Neural progenitor cell (in vitro differentiated cells): ENCODE measurements at places on chromosomes 5 and 9. TPM values are rescaled to one million over a fixed set of nuclear protein-coding genes. Genes with fewer than 3 reads are reported as not detected.

The PAIP1 gene
- 151 and 213 TPM in 2 replicates for total RNA-seq

The CDX1 gene
- total RNA-seq, result not detected in 2 replicates

The NR5A1 gene
- 1.0 and 3.3 TPM in 2 replicates for total RNA-seq

The CAVIN4 gene
- 6.1 and 8.8 TPM in 2 replicates for total RNA-seq

The CEL gene
- 1.0 and 2.2 TPM in 2 replicates for total RNA-seq

The PCDHGB6 gene
- total RNA-seq, result 13.2 and 22.1 TPM in 2 replicates

The PCDHB14 gene
- total RNA-seq, result 7.2 and 7.4 TPM in 2 replicates

The CDC25C gene
- 45.8 and 48.6 TPM in 2 replicates for total RNA-seq

The SLC4A9 gene
- total RNA-seq, result not detected in 2 replicates

The MYMK gene
- total RNA-seq, result not detected in 2 replicates

The TMEM215 gene
- not detected in 2 replicates for total RNA-seq

The SPINK9 gene
- total RNA-seq, result not detected in 2 replicates

DNA sequence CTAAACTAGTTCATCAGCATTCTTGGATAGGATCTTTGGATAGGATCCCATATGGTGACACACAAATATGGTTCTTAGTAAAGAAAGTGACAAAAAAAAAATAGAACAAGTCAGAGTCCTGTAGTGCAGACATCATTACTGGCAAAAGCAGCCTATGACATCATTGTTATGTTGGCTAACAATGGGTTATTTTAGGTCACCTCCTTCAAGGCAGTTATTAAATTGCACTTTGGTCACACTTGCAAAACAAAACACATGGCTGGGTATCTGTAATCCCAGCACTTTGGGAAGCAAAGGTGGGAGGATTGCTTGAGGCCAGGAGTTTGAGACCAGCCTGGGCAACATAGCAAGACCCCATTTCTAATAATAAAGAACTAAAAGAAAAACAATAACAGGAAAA lies 185.9 kb downstream of the KIAA0825 start:
- DNase-seq, result no peak

DNA sequence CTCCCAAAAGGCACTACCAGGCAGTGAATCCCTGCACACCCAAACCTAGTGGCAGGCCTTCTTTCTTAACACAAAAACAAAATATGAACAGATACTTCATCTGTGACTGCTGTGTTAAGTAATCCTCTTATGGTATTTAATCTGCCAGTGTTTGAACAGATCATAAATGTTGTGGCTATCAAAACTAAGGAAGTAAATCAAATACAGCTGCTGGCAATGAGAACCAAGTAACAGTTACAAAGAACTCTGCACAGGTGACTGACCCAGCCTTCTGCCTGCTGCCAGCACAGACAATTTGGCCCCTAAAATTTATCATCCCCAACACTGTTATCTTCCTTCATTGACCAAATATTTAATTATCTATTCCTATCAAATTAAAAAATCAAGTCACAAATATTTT lies 78.0 kb downstream of the GNAQ start:
- no peak for DNase-seq

GRCh38 chr5:148393390-148393741 lies 9.6 kb downstream of the FBXO38 start:
- DNase-seq, result peak; percentile 30

- no peak for DNase-seq
These were observed 59.5 kb downstream of the PIK3R1 start for GRCh38 chr5:68274847-68275651.

- DNase-seq, result peak; percentile 85
These were observed 7.7 kb upstream of the SKP1 start for GRCh38 chr5:134184155-134185135.

- DNase-seq, result no peak
These were observed 20.9 kb upstream of the ZSWIM6 start for GRCh38 chr5:61311056-61311610.

DNA sequence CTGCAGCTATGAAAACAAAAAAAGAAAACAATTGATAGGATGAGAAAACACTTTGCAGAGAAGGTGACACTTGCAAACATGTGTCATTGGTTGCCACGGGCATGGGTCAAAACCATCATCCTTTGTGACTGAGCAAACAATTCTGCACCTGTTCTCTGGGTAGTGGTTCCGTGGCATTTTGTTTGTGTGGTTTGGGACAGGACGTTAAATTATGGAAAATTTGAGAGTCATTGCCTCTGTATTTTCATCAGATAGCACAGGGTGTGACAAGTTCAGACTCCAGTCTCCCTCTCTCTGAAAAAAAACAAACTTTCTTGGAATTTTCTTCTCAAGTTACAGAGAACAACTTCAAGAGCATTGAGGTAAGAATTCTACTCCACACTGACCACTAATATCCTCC lies 113.4 kb upstream of the HMHB1 start:
- DNase-seq, result no peak

DNA sequence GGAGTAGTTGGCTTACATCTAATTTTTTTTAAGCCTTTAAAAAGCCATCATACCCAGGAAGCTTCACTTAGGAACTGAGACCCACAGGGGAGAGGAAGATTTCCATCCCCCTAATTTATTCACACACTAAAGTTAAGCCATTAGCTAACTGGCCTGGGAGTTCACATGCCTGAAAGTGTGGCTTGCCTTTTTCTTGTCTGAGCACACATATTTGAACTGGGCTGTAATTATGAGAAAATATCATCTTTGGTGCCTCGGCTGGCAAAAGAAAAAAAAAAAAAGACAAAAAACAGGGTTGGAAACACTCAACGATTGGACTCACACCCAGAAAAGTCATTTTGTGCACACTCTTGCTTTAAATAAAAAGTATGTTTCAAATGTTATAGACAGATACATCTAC lies 847.3 kb downstream of the MAT2B start:
- peak; percentile 16 for DNase-seq

DNA sequence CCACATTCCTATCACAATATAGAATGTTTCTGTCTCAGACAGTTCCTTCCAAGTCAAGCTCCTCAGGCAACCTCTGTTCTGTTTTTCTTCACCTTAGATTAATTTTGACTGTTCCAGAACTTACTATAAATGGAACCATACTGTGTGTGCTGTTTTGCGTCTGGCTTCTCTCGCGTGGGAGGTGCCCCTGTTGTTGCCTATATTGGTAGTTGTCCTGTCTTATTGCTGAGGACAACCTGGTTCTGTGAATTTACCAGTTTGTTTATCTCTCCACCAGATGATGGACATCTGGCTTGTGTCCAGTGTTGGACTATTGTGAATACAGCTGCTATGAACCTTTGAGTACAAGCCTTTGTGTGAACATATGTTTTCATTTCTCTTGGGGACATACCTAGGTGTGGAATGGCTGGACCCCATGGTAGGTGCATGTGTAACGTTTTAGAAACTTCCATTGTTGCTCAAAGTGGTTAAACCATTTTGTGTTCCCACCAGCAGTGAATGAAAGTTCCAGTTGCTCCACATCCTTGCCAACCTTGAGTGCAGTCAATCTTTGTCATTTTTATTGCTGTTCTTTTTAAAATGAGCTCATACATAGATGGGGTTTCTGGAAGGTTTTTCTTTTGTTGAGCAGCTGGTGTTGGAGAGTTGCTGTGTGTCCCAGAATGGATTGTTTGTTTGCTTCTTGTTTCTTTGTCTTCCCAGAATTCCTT lies 18.1 kb downstream of the HMCN2 start:
- no peak for DNase-seq

DNA sequence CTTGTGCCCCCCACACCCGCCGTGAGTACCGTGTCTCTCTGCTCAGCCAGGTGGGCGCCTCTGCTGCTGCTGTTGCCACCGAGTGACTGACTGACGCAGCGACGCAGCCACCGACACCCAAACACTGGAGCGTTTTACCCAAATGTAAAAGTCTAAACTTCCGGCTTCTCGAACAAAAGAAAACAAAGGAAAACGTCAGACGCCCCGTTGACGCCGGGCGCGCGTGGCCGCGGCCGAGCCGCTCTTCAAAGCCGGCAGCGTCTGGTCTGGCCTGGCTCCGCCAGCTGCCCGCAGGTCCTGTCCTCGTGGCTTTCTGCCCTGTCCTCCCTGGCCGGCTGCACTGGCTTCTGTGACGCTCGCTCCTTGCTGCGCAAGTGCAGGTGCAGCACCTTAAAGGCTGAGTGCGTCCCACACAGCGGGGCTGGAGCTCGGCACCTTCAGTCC lies 41.4 kb upstream of the CLPTM1L start:
- peak; percentile 77 for DNase-seq

DNA sequence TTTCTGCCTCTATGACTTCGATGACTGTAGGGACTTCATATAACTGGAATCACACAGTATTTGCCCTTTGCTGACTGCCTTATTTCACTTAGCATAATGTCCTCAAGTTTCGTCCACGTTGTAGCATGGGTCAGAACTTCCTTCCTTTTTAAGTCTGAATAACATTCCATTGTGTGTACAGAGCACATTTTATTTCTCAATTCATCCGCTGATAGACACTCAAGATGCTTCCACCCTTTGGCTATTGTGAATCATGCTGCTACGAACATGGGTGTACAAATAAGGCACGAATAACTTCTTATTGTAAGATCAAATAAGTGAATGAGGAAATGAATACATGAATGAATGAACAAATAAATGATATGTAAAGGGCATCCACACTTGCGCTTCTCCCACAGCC lies 13.0 kb downstream of the BARX1 start:
- DNase-seq, result no peak

DNA sequence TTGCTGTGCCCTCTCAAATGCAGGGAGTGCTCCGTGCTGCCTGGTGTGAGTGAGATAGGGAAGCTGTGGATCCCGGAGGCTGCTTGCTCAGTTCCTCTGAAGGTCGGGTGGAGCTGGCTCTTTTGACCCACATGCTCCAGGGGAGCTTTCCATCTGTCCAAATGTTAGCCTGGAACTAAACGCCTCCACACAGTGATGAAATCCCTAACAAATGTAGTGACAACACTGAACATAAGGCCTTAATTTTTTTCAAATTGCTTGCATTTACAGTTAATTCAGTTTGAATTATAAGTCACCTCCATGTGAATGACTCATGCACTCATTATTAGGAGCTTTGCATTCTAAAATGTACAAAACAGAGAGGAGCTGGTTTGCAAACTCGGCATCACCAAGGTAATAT lies 27.0 kb downstream of the PRDM6 start:
- DNase-seq, result no peak

DNA sequence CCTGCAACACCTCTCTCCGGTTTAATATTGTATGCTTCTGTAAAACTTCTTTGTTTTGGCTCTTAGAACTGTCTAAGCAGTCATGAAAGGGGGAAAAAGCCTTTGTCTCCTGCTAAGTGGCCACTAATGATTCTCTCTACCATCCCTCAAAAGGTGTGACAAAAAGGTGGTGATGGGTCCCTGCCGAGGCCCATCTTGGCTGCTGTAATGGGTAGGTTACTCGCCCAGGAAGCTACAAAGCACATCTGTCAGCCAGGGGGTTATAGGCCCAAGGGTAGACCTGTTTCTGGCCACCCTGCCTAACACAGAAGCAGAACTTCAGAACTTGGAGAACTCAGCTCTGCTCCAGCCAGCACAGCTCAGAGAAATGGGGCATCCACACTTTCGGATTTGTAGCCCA lies 1.6 kb downstream of the FAM219A start:
- no peak for DNase-seq

DNA sequence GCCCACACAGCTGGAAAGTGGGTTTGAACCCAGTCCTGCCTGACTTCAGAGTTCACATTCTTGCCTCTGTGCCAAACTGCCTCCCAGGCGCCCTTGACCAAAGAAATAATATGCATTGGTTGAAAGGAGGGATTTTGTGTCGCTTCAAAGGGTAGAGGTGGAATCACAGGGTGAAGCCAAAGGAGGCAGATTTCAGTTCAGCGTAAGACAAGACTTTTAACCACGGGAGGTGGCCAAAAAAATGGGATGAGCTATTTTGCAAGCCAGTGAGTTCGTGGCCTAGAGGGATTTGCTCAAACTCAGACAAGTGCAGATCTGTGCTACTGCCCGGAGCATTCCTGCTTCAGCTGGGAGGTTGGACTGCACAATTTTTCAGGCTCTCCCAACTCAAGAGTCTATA lies 57.6 kb upstream of the RANBP3L start:
- DNase-seq, result peak; percentile 18

DNA sequence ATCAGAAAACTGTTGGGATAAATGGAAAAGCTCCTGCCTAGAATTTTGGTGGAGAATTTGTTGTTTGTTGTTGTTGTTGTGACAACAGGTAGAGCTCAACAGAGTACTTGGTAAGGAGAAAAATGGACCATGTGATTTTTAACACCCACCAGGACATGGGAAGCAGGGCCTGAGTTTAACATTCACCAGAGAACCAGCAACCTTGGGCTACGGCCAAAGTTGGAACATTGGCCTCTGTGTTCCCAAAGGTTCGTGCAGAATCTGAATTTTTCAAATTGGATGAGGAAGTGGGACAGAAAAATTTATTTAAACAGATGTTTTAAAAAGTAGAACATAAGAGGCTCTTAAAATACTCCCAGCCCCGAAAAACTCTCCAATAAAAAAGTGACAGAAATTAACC lies 127.0 kb downstream of the GNA14 start:
- no peak for DNase-seq

- peak; percentile 75 for DNase-seq
These were observed 13.4 kb downstream of the RABL6 start for GRCh38 chr9:136820971-136821825.

DNA sequence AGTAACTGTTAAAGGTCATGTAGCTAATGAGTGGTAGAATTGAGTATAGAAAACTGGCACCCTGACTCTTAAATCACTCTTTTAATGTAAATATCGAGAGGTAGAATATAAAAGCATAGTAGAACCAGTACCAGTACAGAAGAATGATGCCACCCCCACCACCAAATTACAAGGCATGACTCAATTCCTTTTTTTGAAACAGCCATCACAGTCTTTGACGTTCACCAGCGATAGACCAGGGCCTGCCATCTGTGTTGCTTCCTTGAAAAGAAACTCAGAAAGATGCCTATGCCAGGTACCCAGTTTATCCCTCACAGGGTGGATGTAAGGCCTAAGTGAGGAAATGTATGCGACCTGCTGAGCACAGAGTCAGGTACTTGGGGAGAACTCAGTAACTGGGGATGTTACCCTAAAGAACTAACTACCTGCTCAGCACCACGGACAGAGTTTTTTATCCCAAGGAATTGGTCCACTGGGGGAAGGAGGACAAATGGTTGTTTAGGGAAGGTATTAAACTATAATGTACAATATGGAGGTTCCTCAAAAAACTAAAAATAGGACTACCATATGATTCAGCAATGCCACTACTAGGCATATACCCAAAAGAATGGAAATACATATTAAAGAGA lies 116.5 kb downstream of the BRINP1 start:
- peak; percentile 54 for DNase-seq

GRCh38 chr5:174282391-174282790 lies 236.9 kb downstream of the NSG2 start:
- no peak for DNase-seq

DNA sequence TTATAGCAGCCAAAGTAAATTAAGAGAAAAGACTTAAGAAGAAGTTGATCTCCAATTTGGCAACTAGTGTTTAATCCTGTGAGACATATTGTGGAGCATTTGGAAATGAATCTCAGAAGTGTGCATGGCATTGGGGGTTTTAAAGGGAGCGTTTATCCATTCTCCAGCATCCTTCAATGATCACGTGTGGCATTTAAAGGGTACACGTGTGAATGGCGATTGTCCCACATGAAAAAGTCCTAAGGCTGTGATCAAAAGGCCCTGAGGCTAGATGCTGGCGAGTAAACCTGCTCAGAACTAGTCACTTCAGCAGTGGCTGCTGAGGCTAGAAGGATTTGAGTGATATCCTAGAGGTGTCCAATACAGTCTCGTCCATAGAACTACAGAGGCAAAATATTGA lies 315.6 kb upstream of the CDH9 start:
- DNase-seq, result no peak

GRCh38 chr5:179774442-179774841 lies 19.3 kb upstream of the LTC4S start:
- no peak for DNase-seq

GRCh38 chr9:98908897-98909634 lies 34.6 kb upstream of the COL15A1 start:
- no peak for DNase-seq
